Thymus (tissue), 14 donors: ENCODE measurements at places on chromosomes 11 and 22.

DNA sequence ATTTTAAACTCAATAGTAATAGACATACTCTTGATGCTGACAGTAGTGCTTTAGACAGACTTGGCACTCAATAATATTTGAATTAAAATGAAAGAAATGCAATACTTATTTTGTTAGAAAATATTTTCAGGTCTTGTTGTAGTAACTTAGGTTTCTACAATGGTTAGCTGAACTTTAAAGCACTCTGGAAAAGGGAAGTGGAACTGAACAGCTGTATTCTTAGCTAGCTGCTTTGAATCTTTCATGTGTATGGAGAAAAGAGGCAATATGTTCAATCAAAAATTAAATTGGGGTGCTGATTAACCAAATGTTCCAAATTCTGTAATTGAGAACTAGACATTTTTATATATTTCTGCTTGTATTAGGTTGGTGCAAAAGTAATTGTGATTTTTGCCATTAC lies 517.9 kb upstream of the RAG2 start:
- H3K4me1 ChIP-seq = no peaks in the 10 kb centered on the region
- H3K27ac ChIP-seq = no peak overlapping the region
- no peak for DNase-seq
- no peaks in the 10 kb centered on the region for H3K36me3 ChIP-seq
- H3K27me3 ChIP-seq = no peaks in the 10 kb centered on the region

- DNase-seq = no peak
- H3K27me3 ChIP-seq = no peaks in the 10 kb centered on the region
- H3K4me3 ChIP-seq = no peak overlapping the region
- no peak overlapping the region for H3K27ac ChIP-seq
Measured at GRCh38 chr11:65064847-65065240, 6.5 kb upstream of the NAALADL1 start.

DNA sequence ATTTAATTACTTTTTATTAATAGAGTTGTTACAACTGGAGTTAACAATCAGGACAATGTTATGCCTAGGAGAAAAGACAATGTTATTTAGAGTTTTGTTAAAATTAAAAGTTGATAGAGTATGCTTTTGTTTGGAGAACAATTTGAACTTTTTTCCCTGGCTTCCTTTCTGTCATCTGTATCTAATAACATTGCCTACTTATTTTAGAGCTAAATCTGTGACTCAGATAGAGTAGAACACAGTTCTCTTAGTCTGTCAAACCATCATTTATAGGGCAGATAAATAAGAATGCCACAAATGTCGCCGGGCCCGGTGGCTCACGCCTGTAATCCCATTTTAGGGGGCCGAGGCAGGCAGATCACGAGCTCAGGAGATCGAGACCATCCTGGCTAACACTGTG lies 28.9 kb upstream of the YAP1 start:
- no peaks in the 10 kb centered on the region for H3K27me3 ChIP-seq
- no peaks in the 10 kb centered on the region for H3K36me3 ChIP-seq
- no peak for DNase-seq
- no peaks in the 10 kb centered on the region for H3K4me1 ChIP-seq
- no peak overlapping the region for H3K4me3 ChIP-seq

DNA sequence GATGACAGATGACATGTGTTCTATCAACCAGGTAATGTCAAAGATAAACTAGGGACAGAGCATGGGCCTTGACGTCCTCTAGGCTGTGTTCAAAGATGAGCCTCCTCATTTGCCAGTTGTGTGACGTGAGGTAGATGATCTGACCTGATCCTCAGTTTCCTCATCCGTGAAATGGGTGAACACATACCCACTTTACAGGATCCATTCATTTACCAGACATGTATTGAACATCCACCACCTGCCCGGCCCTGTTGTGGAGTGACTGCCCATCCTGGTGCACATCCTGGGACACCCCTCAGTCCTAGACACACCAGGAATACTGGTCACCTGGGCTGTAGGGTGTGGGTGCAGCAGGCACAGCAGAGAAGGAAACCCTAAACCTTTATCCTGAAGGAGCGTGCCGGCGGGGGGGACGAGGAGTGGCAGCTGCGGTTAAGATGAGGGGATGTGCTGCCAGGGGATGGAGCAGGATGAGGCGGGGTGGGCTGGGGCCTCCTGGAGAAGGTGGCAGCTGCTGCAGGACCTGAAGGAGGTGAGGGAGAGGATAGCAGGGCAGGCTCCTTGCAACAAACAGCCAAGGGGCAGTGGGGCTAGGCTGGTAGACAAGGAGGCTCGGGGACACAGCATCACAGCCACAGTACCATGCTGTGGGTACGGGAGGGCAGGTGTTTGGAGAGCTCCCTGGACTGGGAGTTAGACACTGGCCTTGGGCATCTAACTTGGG lies 8.4 kb downstream of the CLDN5 start:
- no peaks in the 10 kb centered on the region for H3K4me1 ChIP-seq
- no peak overlapping the region for H3K4me3 ChIP-seq
- H3K36me3 ChIP-seq = peaks cover 17% of the 10 kb centered on the region
- no peak overlapping the region for H3K27ac ChIP-seq

GRCh38 chr22:46027211-46028105 lies 50.5 kb upstream of the WNT7B start:
- no peak overlapping the region for H3K27ac ChIP-seq
- no peaks in the 10 kb centered on the region for H3K36me3 ChIP-seq
- peaks cover 10% of the 10 kb centered on the region for H3K4me1 ChIP-seq
- H3K27me3 ChIP-seq = peaks cover 29% of the 10 kb centered on the region
- H3K4me3 ChIP-seq = peak overlapping the region; percentile 10

GRCh38 chr22:30347255-30347892 lies 9.3 kb downstream of the SF3A1 start:
- H3K4me3 ChIP-seq = no peak overlapping the region
- H3K4me1 ChIP-seq = no peaks in the 10 kb centered on the region
- H3K27ac ChIP-seq = peak overlapping the region; percentile 47
- H3K27me3 ChIP-seq = no peaks in the 10 kb centered on the region

DNA sequence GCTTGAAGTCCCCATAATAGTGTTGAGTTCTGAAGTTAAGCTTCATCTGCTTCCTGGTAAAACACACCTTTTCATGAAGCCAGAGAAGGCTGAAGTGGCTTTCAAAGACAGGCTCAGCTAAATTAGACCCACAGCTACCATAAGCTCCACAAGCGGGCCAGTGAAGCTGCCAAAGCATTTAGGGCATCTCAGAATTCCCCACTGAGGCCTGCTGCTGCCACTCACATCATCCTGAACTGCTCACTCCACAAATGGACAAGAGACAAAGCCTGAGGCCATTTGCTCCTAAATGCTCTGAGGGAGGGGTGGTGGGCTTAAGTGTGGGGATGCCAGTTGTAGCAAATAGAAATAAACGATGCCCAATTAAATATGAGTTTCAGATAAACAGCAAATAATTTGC lies 14.6 kb downstream of the CCDC83 start:
- H3K4me3 ChIP-seq = no peak overlapping the region
- H3K36me3 ChIP-seq = no peaks in the 10 kb centered on the region
- no peaks in the 10 kb centered on the region for H3K27me3 ChIP-seq
- H3K27ac ChIP-seq = no peak overlapping the region
- DNase-seq = no peak
